ENCODE measurements at places on chromosomes 16 and 17. TPM values are rescaled to one million over a fixed set of nuclear protein-coding genes. Genes with fewer than 3 reads are reported as not detected.

CCL8 gene
- not detected for total RNA-seq

PER1 gene
- 3.2 TPM for total RNA-seq

GRCh38 chr16:54506741-54507500, 220.3 kb upstream of the IRX3 start:
- H3K27me3 ChIP-seq = no peaks in the 10 kb centered on the region
- no peak overlapping the region for H3K4me3 ChIP-seq
- H3K4me1 ChIP-seq = peaks cover 46% of the 10 kb centered on the region
- no peak overlapping the region for H3K27ac ChIP-seq
- H3K36me3 ChIP-seq = no peaks in the 10 kb centered on the region

HASPIN gene
- 14.8 TPM for total RNA-seq

DNA sequence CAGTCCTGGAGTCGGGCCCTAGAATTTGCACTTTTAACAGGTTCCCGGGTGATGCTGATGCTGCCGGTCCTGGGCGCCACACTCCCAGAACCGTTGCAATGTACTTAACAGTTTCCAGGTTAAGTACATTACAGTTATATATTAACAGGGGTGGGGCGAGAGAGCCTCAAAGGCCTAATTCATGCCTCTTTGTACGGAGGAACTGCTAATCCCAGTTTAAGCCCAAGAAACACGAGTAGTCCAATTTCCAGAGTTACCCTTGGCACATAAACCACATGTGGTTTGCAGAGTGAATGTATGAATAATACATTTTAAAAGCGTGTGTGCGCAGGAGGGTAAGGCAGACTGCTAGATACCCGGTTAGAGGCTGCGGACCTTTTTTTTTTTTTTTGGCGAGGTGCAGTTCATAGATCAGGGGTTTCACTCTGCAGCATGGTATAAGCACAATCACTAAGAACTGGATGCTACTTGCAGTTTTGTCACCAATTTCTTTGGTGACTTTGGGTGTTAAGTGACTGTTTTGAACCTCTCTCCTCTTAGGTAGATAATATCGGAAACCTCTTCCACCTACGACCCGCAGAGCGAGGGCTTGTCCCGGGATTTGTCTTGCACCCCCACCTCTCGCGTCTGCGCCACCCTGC, 713 bp downstream of the COX11 start:
- peaks cover 14% of the 10 kb centered on the region for H3K36me3 ChIP-seq
- peak; percentile 18 for DNase-seq
- peak overlapping the region; percentile 90 for H3K4me3 ChIP-seq
- peak overlapping the region; percentile 53 for H3K27ac ChIP-seq
- H3K27me3 ChIP-seq = no peaks in the 10 kb centered on the region
- H3K4me1 ChIP-seq = peaks cover 12% of the 10 kb centered on the region

NLRC3 gene
- total RNA-seq = not detected

DNA sequence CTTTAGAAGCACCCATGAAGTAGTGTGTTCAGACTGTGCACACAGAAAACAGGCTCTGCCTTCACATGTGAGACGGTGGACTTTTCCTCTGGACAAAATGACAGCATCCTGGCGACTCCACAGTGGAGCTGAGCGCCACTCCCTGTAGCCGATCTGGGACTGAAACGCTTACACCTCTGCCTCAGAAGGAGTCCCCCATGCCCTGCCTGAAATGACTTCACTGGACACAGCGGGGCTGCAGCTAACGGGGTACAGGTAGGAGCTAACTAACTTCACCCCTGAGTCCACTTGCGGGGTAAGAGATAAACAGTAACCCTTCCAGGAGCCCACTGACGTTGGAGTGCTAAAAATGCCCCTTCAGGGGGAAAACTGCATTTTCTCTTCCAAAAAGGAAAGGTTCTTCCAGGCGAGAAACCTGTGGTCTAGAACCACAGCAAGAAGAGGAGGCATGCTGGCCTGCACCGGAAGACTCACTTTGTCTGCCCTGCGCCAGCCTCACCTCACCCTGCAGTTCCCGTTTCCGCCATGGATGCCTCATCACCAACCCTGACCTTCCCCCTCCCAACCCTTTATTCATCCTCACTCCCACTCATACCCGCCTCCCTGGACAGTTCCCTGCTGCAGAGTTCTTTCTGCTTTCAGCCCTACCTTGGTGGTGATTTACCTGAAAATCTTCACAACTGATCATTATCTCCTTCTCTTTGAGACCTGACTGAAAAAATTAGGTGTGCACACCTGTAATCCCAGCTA, 19.4 kb upstream of the ENDOV start:
- H3K27ac ChIP-seq = no peak overlapping the region
- no peaks in the 10 kb centered on the region for H3K27me3 ChIP-seq
- DNase-seq = no peak

RNF112 gene
- 0.86 TPM for total RNA-seq

Data from neural progenitor cell (in vitro differentiated cells).